ENCODE measurements at places on chromosomes 2 and 18. TPM values are rescaled to one million over a fixed set of nuclear protein-coding genes. Genes with fewer than 3 reads are reported as not detected.

The SPP2 gene
- total RNA-seq, result not detected

The POMC gene
- 0.64 TPM for total RNA-seq

The ALLC gene
- not detected for total RNA-seq

The TUBA3D gene
- total RNA-seq, result not detected

The CYP26B1 gene
- total RNA-seq, result under 0.01 TPM

DNA sequence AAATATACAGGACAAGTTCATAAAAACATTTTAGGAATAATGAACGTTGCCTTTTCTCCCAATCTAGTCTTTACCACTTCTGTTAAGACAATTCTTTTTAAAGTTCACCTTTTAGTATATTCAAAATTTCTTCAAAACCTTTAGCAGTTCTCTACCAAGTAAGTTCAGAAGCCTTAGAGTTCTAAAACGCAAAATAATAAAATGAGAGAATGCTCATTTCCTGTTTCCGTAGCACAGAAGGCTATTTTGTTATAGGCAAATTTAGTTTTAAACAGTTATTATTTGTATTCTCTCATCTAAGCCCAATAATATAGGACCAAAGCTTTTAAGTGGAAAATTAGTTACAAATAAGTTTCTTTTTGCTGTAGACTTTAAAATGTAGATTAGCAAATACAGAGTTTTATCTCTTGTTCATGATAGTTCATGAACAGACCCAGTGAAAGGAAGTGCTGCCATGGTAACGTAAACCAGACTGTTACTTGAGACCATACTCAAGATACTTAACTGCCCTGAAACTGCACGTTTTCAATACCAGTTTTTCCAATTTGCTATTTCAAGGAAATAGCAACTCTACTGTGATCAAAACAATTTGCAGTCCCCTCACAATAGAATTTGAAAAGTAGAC lies 173.1 kb upstream of the STON1 start:
- DNase-seq, result peak; percentile 56

GRCh38 chr2:10035053-10035422 lies 8.3 kb upstream of the KLF11 start:
- no peak for DNase-seq

- peak; percentile 98 for DNase-seq
These were observed 108.5 kb upstream of the COL5A2 start for GRCh38 chr2:189287982-189288521.

DNA sequence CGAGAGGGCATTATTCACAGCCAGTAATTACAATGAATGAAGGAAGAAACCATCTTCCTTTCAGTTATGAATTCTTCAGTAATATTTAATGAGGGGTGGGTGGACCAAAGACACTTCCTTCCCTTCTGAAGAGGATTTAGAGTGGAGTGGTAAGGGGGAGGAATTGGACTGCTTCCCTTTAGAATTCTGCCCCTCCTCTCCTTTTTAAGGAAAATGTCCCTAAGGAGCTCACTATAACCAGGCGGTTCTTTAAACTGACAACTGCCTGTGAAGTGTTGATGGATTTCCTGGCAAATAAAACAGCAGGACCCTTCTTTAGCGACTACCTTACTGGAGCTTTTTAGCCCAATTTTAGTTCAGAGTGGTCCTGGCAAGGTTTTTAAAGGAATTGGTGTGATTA lies 86.4 kb downstream of the LIMS1 start:
- DNase-seq, result no peak

- DNase-seq, result no peak
These were observed 63.8 kb upstream of the MSH6 start for GRCh38 chr2:47719099-47719498.

- no peak for DNase-seq
These were observed 56.0 kb downstream of the TMEM163 start for GRCh38 chr2:134662751-134663150.

GRCh38 chr18:22667616-22668422 lies 250.1 kb upstream of the CTAGE1 start:
- DNase-seq, result peak; percentile 88

GRCh38 chr2:162053808-162054155 lies 20.2 kb downstream of the DPP4 start:
- DNase-seq, result no peak

GRCh38 chr2:218876562-218877219 lies 4.0 kb upstream of the WNT10A start:
- DNase-seq, result peak; percentile 62

DNA sequence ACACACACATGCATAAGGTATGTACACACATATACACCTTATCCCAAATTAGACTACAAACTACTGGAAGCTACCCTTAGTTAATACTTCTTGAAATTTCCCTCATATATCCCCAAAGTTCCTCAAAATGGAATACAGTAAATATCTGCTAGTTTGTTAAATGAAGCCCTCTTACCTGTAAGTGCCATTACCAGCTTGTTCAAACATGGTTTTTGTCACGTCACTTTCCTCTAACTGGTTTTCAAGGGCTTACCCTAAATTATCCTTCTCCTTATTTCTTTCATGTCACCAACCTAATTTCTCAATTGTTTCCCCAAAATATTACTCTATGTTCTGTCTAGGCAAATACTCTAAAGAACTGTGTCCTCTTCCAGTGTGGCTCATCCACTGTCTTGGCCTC lies 24.4 kb upstream of the KIDINS220 start:
- no peak for DNase-seq

DNA sequence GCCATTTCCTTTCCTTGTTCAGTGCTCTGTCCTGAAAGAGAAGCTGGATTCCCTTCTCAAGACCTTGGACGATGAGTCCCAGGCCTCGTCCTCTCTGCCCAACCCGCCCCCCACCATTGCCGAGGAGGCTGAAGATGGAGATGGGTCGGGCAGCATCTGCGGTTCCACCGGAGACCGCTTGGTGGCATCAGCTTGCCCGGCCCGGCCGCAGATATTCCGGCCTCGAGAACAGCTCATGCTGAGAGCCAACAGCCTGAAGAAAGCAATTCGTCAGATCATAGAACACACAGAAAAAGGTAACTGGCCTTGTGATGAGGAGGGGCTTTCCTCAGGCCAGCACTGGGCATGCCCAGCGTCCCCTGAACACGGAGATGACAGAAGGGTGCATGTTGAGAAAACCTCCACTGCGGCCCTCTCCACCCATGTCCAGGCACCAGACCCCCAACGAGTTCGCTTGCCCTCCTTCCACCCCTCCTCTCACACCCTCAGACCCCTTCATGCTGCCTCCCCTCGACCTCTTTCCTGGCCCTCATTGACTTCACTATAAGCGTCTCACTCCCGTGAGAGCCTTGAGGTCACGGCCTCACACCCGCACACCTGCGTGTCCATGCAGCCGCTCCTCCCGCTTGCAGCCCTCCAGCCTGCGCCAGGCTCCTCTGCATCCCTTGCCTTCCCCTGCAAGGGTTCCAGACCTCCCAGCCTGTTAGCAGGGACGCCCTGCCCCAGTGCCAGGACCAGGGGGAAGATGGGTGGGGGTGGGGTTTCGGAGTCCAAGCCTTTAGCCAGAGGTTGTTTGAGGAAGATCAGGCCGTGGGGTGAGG lies 95.0 kb downstream of the DGKD start:
- peak; percentile 28 for DNase-seq

DNA sequence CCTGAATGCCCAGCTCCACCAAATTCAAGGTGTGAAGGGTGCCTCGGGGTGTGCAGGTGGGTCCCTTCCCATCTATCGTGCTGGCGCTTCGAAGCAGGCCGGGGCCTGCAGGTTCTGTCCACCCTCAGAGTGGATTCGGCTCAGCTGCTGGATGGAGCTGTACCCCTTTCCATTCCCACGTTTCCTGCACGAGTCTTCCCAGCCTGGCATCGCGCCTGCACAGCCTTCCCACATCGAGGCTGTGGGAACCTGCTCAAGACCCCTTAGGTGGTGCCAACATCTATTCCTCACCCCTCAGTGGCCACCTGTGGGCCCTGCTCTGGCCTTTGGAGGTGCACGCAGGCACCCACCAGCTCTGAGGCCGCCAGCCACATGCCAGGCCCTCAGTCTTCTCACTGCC lies 65.7 kb downstream of the PDCL3 start:
- DNase-seq, result no peak

- no peak for DNase-seq
These were observed 59.9 kb downstream of the USP37 start for GRCh38 chr2:218508299-218508698.

- no peak for DNase-seq
These were observed 2.4 kb upstream of the RPS7 start for GRCh38 chr2:3572620-3573019.

DNA sequence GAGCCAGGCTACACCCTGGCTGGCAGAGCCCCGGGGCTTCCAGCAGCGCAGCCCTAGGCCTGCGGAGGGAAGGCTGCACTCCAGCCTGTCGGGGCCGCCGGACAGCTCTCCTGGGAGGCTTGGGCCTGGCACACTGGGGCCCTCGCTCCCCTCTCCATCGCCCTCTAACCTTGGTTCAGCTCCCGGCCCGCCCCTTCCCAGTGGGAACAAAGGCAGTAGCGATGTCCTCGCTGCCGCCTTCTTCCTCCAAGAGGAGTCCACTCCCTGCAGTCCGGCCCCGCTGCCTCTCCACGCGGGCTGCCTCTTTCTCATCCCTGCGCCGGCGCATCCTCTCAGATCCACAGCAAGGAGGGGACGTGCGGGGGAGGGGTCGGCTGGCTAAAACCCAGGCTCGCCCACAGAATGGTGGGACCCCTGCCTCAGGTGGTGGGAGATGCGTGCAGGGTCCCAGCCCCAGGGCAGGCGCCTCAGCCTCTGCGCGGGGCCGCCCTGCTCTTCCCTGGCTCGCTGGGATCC lies 138.1 kb downstream of the TWIST2 start:
- no peak for DNase-seq

- DNase-seq, result no peak
These were observed 48.3 kb upstream of the TMEM18 start for GRCh38 chr2:725468-725867.

DNA sequence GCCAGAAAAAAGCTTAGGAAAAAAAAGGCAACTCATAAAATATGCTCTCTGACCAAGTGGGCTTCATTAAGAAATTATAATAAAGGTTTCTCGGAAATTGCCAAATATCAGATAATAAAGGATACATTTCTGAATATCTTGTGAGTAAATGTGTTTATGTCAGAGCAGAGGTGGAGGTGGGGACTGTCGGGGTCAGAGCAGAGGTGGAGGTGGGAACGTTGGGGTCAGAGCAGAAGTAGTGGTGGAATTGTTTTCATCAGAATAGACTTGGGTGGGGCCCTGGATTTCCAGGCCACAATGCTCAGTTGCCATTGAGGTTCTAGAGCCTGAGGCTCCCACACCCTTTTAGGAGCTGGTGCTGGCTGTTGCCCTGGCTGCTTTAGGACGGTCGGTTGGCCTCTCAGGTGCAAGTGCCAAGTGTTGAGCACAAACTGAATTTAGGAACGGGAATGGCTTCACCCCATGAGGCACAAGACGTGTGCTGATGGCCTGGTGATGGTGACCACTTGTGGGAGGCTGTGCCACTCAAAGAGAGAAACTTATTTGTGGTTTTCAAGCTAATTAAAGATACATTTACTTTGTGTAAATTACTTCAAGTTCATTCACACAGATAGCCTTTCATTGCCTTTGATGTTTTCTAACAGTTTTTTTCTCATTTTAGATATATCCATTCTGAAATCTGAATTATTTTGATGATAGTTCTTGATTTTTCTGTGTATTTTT lies 131.5 kb downstream of the ATP9B start:
- DNase-seq, result peak; percentile 8

- DNase-seq, result no peak
These were observed 258.2 kb downstream of the IKZF2 start for GRCh38 chr2:212893216-212893615.

GRCh38 chr2:6957910-6958615 lies 40.9 kb downstream of the RNF144A start:
- no peak for DNase-seq

GRCh38 chr2:185771396-185771795 lies 32.8 kb downstream of the FSIP2 start:
- no peak for DNase-seq

GRCh38 chr2:211477537-211478275 lies 921.3 kb downstream of the CPS1 start:
- DNase-seq, result no peak

DNA sequence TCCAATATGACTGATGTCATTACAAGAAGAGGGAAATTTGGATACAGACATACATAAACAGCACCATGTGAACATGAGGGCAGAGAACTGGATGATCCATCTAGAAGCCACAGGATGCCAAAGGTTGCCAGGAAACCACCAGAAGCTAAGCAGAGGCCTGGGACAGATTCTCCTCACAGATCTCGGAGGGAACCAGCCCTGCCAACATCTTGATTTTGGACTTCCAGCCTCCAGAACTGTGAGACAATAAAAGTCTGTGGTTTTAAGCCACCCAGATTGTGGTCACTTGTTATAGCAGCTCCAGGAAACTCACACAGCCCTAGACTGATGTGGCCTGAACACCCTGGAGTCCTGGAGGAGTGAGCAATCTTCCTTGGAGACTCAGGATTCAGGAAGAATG lies 351.6 kb downstream of the EIPR1 start:
- DNase-seq, result no peak

DNA sequence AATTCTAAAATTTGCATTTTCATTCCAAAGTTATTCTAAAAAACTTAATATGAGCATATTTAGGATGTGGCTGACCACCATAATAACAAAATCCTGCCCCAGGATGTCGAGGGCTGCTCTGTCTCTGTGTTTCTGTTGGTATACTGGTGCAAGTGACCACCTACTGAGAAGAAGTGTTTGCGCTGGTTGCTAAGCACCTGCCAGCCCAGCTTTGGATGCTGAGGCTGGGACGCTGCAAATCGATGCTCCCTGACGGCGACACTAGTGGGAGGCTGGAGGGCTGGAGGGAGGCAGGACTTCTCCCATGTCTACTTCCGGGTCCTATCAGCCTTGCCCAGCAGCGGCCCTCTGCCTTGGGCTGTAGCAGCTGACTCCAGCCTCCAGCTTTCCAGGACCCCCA lies 45.0 kb downstream of the LAMA1 start:
- DNase-seq, result no peak

GRCh38 chr18:48167897-48168253 lies 237.4 kb upstream of the SMAD2 start:
- no peak for DNase-seq

DNA sequence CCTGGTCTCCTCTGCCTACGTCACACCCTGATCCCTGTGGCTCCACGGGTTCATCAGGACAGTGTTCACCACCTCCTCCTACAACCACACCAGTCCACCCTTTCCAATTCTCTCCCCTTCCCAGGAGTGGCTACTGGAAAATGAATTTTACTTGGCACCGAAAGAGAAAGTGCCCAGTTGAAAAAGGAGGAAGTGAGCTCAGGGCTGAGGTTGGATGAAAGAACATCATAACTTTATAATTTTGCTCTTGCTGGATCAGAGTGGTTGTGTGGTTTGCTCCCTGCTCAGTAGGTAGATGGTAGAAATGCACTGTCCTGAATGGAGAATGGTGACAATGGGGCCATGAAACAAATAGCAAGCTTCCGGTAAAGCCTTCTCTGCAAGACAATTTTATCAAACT lies 140.3 kb upstream of the DDX18 start:
- DNase-seq, result no peak

DNA sequence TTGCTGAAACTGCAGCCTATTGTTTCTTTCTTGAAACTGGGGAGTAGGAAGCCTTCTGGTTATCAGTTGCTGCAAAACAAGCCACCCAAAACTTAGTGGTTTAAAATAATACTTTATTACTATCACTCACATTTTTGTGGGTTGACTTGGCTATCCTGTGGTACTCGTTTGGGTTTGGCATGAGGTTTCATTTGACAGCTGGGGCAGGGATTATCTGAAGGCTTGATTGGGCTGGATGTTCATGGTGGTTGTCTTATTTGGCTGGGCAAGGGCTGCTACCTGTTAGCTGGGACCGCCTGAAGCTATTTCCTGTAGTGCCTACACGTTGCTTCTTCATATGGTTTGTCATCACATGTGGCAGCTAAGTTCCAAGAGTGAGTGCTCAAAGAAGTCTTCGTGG lies 122.3 kb downstream of the PLCL1 start:
- no peak for DNase-seq

- no peak for DNase-seq
These were observed 25.4 kb downstream of the DYSF start for GRCh38 chr2:71478806-71479205.

- DNase-seq, result no peak
These were observed 55.8 kb upstream of the ETAA1 start for GRCh38 chr2:67341336-67341735.

Data from bronchial epithelial cell (primary cell).